ENCODE measurements at places on chromosomes 2 and 18. TPM values are rescaled to one million over a fixed set of nuclear protein-coding genes. Genes with fewer than 3 reads are reported as not detected.

The SCTR gene
- not detected for total RNA-seq

The DSG1 gene
- total RNA-seq, result not detected

The COL3A1 gene
- 465 TPM for total RNA-seq

DNA sequence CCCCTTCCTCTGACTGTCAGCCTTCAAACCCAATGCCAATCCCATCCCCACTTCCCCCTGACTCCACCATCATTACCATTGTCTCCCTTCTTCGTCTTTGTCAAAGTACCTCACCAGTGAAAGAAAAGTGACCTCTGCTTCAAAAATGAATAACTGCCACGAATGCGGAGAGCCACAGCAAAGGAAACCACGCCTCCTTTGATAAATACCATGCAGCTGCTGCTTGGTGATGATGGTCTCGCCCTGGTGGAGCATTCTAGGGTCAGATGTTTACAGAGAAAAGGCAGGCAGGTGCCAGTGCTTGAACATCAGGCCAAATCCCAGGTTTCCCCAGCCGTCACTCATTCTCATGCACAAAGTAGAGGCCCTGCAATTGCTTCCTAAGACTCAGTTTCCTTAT is 162.2 kb downstream of the BCL11A start:
- H3K27me3 ChIP-seq, result peaks cover 7% of the 10 kb centered on the region
- no peaks in the 10 kb centered on the region for H3K4me1 ChIP-seq
- no peak overlapping the region for H3K27ac ChIP-seq
- H3K4me3 ChIP-seq, result no peak overlapping the region
- DNase-seq, result no peak
- H3K36me3 ChIP-seq, result no peaks in the 10 kb centered on the region

GRCh38 chr2:67604360-67604759 is 207.2 kb downstream of the ETAA1 start:
- H3K4me3 ChIP-seq, result no peak overlapping the region
- no peak overlapping the region for H3K27ac ChIP-seq
- DNase-seq, result no peak
- no peaks in the 10 kb centered on the region for H3K36me3 ChIP-seq

DNA sequence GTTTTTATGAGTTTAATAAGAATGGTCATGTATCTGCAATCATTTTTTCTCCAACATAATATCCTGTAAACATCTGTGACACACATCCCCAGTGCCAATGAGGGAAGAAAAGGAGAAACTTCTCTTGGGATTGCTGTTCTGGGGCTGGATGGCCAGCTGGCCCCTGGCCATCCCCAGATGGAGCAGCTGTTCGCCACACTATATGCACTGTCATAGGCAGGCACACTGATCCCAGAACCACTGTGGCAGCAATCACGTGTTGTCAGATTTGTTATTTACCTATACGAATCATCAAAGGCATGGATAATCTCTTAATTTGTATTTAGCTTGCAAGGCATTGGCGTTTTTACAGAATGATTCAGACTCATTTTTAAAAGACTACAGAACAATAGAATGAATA is 167.6 kb upstream of the ACAA2 start:
- DNase-seq, result no peak
- no peaks in the 10 kb centered on the region for H3K36me3 ChIP-seq
- H3K4me1 ChIP-seq, result no peaks in the 10 kb centered on the region
- H3K4me3 ChIP-seq, result no peak overlapping the region
- H3K27me3 ChIP-seq, result no peaks in the 10 kb centered on the region
- H3K27ac ChIP-seq, result no peak overlapping the region

DNA sequence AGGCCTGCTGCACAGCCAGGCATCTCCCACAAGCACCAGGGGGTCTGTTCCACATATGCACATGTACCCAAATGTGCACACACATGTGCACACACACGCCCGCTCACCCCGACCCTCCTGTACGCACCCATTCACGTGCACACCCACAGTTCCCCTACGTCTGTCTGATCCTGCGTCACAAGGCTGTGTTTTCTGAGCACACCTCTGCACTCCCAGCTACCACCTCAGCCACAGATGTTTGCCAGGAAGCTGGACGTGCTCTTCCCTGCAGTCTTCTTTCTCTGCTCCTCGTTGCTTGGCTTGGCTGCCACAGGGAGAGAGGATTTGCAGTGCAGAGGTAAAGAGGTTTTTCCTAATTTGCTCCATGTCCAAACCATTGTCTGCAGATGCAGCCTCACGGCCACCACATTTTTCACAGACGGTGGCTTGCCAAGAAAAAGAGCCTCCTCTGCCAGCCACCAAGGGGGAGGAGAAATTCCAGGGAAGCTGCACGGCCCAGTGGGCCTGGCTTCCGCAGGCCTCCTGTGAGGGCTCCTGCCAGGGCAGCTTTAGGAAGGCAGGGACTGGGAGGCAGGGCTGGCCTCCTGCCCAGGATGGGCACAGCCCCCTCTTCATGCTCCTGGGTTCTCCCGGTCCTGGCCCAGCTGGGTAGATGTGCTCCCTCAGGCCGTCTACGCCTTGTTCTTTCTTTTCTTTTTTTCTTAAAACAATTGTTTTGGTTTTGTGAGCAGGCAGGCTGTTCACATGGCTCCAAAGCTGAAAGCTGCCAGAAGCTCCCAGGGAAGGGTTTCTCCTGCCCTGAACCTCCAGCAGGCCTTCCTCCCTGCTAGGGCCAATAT is 29.3 kb upstream of the HS6ST1 start:
- no peaks in the 10 kb centered on the region for H3K27me3 ChIP-seq
- DNase-seq, result peak; percentile 90
- peak overlapping the region; percentile 76 for H3K27ac ChIP-seq
- H3K4me1 ChIP-seq, result peaks cover 23% of the 10 kb centered on the region

- peaks cover 48% of the 10 kb centered on the region for H3K4me1 ChIP-seq
- H3K27ac ChIP-seq, result peak overlapping the region; percentile 88
- peak; percentile 17 for DNase-seq
- no peaks in the 10 kb centered on the region for H3K36me3 ChIP-seq
- H3K4me3 ChIP-seq, result no peak overlapping the region
These were observed 93.6 kb downstream of the ZFP36L2 start for GRCh38 chr2:43132683-43133301.

GRCh38 chr2:221468317-221468716 is 103.8 kb downstream of the EPHA4 start:
- H3K27me3 ChIP-seq, result no peaks in the 10 kb centered on the region
- H3K36me3 ChIP-seq, result no peaks in the 10 kb centered on the region
- no peak for DNase-seq
- H3K4me1 ChIP-seq, result no peaks in the 10 kb centered on the region
- H3K27ac ChIP-seq, result no peak overlapping the region

GRCh38 chr2:11709293-11709692 is 37.1 kb upstream of the LPIN1 start:
- no peak for DNase-seq
- H3K4me1 ChIP-seq, result no peaks in the 10 kb centered on the region
- H3K27ac ChIP-seq, result no peak overlapping the region
- no peaks in the 10 kb centered on the region for H3K27me3 ChIP-seq

- H3K27me3 ChIP-seq, result no peaks in the 10 kb centered on the region
- no peaks in the 10 kb centered on the region for H3K36me3 ChIP-seq
- H3K27ac ChIP-seq, result no peak overlapping the region
- H3K4me3 ChIP-seq, result no peak overlapping the region
- no peaks in the 10 kb centered on the region for H3K4me1 ChIP-seq
These were observed 284.6 kb downstream of the RNF144A start for GRCh38 chr2:7201851-7202250.

- DNase-seq, result no peak
- peaks cover 38% of the 10 kb centered on the region for H3K36me3 ChIP-seq
- peaks cover 47% of the 10 kb centered on the region for H3K4me1 ChIP-seq
These were observed 41.7 kb downstream of the DNMT3A start for GRCh38 chr2:25300001-25300400.

- no peak for DNase-seq
- H3K27me3 ChIP-seq, result no peaks in the 10 kb centered on the region
- no peaks in the 10 kb centered on the region for H3K4me1 ChIP-seq
- H3K36me3 ChIP-seq, result no peaks in the 10 kb centered on the region
- no peak overlapping the region for H3K27ac ChIP-seq
These were observed 14.5 kb upstream of the SULT1C4 start for GRCh38 chr2:108363024-108363907.

DNA sequence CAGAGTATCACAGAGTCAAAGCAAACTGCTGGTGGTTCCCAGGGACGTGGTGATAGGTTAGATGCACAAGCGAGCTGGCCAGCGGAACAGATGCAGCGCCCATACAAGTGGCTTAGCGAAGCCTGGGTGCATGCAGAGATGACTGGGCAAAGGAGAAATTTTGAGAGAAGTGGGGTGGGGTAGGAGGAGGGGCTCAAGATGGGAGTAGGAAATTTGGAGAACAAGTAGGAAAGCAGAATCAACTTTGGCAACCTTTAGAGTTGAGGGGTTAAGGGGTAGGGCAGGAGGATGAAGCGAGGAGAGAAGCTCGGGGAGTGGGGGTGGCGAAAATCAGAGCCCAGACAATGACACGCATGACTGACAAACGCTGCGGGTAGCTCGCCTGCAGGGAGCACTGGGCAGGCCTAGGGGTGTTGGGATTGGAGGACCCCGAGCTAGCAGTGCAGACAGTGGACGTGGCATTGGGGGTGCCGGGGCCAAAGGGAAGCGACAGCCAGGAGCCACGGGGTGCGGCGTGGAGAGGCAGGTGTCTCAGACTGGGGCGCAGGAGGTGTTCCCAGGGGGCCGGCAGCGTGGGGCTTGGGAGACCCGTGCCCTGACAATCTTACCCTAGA is 431 bp downstream of the FAM98A start:
- DNase-seq, result peak; percentile 47
- H3K27me3 ChIP-seq, result no peaks in the 10 kb centered on the region
- H3K27ac ChIP-seq, result no peak overlapping the region
- H3K36me3 ChIP-seq, result no peaks in the 10 kb centered on the region
- peaks cover 5% of the 10 kb centered on the region for H3K4me1 ChIP-seq

All from adrenal gland (tissue), 19 donors.